Uterus (tissue), 4 donors: ENCODE measurements at places on chromosomes 12 and 14. TPM values are rescaled to one million over a fixed set of nuclear protein-coding genes. Genes with fewer than 3 reads are reported as not detected.

GRCh38 chr12:42695490-42695995 is 106.0 kb upstream of the PRICKLE1 start:
- DNase-seq, result no peak

DNA sequence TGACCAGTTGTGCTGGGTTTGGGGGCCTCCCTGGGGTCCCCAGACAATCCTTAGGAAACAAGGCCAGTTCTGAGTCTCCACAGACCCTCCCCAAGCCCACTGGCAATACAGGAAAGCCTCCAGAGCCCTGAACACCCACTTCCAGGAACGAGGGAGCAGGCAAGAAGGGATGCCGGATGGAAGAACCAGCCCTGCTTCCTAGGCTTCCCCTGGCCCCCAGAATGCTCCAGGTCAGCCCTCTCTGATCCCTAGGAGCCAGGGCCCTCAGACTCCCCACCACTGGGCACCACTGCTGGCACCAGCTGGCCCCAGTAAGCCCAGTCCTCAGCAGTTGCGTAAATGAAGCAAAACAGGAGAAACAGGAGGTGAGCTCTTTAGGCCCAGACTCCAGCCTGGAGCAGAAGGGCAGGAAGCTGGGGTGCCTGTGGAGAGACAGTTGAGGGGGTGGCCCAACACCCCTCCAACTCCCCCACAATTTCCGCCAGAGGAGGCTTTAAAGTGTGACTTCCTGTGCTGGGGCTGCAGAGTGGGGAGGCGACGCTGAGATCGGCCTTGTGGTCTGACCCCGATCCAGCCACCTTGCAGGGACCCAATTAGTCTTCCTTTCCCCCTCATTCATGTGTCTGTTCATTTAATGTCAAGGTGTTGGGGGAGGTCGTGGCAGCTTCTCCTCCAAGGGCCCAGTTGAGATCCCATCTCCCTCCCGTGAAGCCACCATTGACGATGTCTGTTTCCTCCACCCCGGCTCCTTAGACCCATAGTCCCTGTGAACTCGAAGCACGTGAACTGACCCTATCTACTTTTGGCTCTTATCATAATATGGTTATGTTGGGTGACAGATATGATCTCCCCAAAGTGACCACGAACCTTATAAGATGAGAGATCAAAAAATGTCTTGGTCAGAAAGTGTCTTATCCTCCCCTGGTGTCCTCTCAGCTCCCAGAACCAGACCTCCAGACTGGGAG is 4.7 kb downstream of the TNFRSF1A start:
- no peak for DNase-seq

MIPOL1 gene
- total RNA-seq, result 35.3 TPM

GRCh38 chr12:103688376-103689063 is 101.4 kb downstream of the STAB2 start:
- no peak for DNase-seq

DNA sequence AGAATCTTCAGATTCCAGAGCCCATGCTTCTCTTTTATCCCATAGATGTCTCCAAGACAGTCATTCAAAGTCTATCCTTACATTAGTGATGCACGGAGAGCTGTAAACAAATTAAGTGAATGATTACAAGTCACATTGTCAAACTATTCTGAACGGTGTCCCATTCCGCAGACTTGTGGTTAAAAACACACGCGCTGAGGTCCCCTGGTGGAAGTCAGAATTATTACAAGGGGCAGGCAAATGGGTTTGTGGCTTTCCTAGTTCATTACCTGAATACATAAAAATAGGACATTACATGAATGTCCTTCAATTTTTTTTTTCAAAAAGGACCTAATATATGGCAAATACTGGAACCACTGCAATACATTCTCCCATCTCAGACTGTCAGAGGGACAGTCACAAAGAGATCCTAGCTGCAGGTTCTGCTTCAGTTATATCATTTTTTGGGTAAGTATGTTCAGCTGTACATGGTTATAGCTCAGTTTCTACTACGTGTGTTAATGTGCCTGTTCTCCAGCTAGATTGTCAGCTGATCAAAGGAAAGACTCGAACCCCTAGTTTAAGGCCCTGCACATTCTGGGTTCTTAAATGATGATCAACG is 53.1 kb upstream of the STON2 start:
- DNase-seq, result no peak
